ENCODE measurements at places on chromosomes 1 and 21.

DNA sequence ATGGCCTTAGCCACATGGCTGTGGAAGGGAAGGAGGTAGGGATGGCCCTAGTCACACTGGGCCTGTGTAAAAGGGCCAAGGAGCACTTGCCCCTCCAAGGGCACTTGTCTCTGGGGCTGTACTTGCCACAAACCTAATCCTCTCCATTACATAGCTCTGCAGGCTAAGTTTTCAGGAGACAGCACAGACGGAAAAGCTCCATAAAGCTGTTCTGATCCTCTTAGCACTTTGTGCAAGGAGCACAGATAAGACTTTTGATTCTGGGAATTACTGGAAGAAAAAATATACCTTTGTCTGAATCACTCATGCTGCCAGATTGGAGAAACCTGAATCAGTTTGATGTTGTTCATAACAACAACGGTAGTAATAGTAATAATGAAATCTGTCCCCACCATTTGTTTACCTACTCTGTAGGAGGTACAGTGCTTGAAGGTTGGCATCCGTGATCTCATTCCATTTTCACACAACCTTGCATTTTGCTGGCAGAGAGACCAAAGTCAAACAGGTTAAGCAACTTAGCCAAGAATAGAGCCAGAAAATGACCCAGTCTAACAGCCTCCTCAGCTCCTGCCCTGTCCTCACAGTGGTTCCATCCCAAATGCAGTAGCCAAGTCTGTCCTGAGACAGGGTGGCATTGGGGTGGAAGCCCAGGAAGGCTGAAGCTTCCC lies 207.1 kb downstream of the ROR1 start:
- no peak for DNase-seq

- DNase-seq, result no peak
Measured at GRCh38 chr1:197024460-197024859, 42.6 kb downstream of the F13B start.

DNA sequence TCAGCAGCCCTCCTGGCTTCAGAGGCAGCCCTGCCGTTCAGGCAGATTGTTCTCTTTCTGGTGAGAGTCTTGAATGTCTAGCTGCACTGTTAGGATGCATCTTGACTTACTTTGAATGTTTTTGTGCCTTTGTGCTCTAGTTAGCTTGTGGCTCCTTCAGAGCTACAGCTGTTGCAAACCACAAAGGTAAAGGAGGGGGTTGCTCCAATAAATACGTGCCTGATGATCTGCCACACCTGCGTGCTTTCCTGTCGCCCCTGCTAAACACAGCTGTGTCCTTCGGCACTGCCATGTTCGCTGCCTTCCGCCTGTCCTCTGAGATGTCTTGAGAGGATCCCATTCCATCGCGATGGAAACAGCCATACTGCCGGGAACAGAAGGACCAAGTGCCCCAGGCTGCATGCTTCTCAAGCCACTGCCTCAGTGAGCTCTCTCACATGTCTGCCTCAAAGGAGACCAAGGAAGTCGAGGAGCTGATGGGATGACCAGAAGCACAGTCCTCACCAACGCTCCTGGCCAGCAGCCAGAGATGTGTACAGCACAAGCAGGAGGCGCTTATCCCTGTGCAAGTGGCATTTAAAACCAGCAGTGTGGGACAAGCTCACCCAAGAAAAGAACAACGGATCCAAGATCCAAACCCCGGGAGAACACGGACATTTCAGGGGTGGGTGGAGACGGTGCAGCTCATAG lies 12.0 kb upstream of the SMIM12 start:
- DNase-seq, result no peak

DNA sequence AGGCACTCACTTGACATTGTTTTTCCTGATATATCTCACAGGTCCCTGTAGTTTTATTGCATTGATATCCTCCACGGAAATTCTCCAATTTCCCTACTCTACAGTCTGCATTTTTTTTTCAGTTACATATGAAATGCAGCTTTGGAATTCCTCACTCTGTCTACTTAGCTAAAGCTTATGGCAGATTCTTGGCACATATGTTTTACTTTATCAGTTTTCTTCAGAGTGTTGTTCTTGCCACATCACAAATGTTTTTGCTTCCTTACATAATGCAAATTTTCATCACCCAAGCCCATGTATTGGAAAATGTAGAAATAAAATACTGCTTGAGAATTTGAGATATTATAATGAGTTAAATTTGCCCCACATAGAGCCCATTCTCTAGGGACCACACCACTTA lies 1895.1 kb downstream of the MRPL39 start:
- DNase-seq, result no peak

DNA sequence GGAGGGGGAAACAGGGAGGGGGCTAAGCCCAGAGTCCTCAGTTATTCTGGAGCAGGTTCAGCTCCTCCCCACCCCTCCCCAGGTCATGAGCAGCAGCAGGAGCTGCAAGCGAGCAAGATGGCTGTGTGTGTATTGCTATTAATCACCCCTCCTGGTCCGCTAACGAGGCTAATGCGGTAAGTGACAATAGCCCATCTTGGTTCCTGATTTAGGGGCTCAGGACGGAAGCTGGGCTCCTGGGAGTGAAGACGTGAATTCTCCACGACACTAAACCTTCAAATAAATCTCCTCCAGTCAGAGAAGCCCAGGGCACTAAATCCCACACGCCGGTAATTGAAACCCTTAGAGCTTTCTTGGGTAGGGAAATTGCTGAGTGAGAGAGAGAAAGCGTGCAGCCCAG lies 76.1 kb downstream of the TMEM53 start:
- no peak for DNase-seq

DNA sequence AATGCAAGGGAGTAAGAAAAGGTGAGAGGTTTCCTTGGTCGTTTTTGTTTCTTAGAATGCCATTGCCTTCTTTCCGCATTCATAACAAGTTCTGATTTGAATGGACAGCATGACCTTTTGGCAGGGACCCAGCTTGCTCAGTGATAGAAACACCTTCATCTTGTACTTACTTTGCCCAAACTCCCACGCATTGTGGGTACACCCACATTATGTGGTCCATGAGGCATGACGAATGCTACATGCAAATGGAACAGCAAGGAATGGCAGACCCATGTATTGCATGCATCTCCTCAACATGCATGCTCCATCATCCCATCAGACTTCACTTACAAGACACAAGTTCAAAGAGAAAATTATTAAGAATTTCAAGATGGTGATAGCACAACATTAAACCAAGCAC lies 102.8 kb downstream of the CDC7 start:
- DNase-seq, result peak; percentile 3

GRCh38 chr1:63701187-63701586 lies 72.6 kb upstream of the ROR1 start:
- DNase-seq, result no peak

DNA sequence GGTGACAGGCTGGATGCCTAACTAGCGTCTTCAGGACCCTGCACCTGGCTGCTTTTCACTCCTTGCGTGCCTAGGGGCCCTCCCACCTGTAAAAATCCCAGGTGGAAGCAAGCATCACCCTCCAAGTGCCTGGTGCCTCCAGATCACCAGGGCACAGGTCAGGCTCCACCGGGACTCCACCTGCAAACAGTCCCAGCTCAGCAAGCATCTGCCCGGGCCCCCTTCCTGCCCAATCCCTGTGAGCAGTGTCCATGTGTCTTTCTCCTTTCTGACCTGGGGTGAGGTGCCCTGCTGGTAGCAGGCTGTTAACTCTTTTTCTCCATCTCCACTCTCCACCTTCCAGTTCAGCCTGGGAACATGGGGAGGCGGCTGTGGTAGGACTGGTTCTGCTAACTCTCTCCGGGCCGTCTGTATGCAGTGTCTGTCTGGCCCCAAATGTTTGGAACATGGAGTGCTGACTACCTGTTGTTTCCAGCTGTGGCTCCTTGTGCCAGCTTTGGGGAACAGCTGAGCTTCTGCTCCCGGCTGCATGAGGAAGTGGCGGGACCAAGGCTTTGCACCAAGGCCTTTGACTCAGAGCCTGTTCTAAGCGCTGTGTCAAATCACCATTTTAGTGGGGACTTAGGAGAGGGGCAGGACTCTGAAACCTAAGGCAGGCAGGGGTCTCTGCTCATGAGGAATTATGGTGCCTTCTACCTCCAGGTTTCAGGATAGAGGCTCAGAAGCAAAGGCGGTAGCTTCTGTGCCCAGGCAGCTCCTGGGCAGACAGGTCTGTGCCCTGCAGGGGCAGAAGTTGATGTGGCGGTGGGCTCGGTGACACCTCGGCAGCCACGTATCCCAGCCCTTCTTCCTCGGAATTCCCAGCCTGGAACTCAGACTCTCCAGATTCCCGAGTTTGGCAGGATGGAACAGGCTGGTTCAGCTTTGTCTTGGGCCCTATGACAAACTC lies 5.5 kb downstream of the GPR137B start:
- no peak for DNase-seq

GRCh38 chr1:195096051-195096521 lies 1512.2 kb downstream of the KCNT2 start:
- no peak for DNase-seq

DNA sequence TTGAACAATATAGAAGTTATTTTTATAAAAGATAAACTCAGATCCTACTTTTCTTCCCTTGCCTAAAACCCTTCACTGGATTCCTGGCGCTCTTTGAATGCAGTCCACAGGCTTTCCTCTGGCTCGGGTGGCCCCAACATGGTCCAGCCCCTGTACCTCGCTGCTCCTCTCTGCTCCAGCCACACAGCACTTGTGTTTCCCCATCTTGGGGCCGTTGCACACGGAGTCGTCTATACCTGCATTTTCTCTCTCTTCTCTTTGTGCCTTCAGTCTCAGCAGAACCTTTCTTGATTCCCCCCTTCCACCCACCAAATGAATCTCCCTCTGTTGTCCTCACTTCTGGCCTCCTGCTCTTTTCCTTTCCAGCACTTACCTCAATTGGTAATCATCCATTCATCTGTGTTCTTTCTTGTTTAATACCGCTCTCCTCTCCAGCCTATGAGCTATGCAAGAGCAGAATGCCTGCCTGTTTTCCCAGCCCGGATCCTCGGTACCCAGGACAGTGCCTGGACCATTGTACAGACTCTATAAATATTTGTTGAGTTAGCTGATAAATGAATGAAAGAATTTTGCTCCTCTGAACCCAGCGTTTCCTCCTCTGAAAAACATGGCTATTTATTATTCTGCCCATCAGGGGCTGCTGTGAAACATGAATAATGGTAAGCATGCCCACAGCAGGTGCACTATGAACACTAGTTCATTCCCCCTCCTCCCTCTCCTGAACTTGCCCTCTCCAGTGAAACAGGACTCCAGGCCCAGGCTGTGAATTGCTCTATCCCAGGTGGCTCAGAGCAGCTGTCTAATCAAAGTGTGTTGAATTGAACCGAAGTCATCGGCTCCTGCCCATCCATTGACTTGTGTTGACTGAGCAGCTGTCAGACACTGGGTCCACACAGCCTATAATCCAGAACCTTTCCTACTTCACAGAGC lies 266.9 kb downstream of the PTPRU start:
- DNase-seq, result no peak

GRCh38 chr1:10795276-10796021 lies 997 bp downstream of the CASZ1 start:
- no peak for DNase-seq

- DNase-seq, result no peak
Measured at GRCh38 chr1:116785006-116785405, 30.8 kb downstream of the CD2 start.

DNA sequence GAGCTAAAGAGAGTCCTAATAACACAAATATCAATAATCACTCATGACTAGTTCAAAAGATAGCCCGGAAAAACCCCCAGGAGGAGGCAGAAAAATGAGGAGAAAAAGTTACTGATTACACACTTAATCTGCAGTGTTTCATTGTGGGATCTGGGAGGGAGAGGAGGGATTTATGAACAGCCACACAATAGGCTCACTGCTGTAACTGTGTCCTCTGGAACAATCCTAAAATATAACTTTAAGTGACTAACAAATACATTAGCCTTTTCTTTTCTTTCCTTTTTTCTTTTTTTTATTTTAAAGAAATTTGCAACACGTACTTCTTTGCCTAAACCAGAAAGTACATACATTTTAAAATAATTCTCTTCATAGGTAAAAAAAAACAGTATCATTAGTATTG lies 106.3 kb upstream of the LBR start:
- no peak for DNase-seq

- DNase-seq, result peak; percentile 83
Measured at GRCh38 chr1:36088577-36089392, at the start of gene ADPRS. Gene ADPRS (plus strand): TSS chr1:36088892. CDS start chr1:36088905, 13 bp downstream.

GRCh38 chr1:47675721-47676120 lies 237.9 kb downstream of the FOXD2 start:
- no peak for DNase-seq

DNA sequence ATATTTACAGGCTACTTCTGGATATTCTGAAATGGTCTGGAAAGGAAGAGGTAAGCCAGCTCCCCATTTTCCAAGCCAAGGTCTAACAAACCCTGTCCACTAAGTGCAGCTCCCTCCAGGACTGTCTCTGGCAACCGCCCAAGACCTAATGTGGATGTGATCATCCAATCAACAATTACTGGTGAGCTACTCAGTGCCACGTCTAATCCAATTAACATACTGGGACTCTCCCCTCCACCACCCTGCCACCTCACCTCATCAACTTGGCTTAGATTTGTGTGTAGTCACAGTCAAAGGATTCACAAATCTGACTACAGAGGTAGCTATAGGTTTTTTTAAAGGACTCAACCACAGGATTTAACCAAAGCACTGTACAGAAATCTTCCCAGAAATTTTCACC lies 25.4 kb upstream of the S100A7 start:
- DNase-seq, result no peak

- no peak for DNase-seq
Measured at GRCh38 chr1:231157311-231157710, 4.5 kb upstream of the TRIM67 start.

DNA sequence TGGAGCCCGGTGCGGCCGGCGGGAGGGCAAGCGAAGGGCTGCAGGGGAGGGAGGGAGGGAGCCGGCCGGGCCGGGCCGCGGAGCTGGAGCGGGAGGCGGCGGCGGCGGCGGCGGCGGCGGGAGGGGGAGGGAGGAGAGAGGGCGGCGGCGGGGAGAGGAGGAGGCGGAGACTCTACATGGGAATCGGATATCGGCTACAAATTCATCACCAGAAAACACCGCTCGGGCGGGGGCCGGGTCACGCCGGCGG lies at the start of gene AKT3:
TSS of gene AKT3 (minus strand) at position 42 of the 250 bp plus-strand sequence. CDS start 7,073 bp downstream, outside the sequence.
- no peak for DNase-seq

- no peak for DNase-seq
Measured at GRCh38 chr1:40058097-40058452, 17.5 kb downstream of the CAP1 start.

GRCh38 chr21:44734841-44735240 lies 23.5 kb upstream of the TSPEAR start:
- DNase-seq, result no peak

DNA sequence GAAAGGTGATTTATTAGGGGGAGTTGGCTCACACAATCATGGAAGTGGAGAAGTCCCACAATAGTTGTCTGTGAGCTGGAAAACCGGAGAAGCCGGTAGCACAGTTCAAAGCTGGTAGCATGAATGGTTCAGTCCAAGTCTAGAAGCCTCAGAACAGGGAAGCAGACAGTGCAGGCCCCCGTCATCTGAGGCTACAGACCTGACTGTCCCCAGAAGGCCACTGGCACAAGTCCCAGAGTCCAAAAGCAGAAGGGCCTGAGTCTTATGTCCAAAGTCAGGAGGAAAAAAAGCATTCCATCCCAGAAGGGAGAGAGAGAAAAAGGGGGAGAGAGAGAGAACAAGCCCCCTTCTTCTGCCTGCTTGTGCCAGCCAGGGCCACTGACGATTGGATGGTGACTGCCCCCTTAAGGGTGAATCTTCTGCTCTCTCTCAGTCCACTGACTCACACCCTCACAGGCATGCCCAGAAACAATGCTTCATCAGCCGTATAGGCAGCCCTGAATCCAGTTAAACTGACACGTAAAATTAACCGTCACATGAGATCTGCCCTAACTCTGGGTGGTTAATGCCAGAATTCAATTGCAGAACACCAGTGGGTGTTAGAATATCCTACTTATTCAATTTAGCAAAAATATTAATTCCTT lies 49.3 kb upstream of the POU2F1 start:
- no peak for DNase-seq
